ENCODE measurements at places on chromosomes 13 and 19.

DNA sequence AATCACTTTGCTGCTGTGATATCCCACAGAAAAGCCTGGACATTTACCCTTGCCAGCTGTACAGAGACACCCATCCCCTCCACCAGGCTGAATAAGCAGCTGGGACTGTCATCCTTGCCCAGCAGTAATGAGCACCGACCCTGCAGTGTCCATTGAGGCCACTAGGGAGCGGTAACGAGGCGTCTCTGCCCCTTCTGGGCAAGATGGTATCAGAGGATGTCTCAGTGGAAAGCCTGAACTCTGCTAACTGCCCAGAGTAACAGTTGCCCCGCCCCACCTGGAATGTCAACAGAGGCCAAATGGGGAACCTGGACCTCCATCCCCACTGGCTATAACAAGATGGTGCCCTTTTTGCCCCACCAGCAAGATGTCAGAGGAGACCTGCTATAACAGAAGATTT, 22.8 kb upstream of the CEACAM20 start:
- no peak for DNase-seq

GRCh38 chr13:89746554-89746953, 1600.9 kb upstream of the MIR17HG start:
- DNase-seq, result no peak

DNA sequence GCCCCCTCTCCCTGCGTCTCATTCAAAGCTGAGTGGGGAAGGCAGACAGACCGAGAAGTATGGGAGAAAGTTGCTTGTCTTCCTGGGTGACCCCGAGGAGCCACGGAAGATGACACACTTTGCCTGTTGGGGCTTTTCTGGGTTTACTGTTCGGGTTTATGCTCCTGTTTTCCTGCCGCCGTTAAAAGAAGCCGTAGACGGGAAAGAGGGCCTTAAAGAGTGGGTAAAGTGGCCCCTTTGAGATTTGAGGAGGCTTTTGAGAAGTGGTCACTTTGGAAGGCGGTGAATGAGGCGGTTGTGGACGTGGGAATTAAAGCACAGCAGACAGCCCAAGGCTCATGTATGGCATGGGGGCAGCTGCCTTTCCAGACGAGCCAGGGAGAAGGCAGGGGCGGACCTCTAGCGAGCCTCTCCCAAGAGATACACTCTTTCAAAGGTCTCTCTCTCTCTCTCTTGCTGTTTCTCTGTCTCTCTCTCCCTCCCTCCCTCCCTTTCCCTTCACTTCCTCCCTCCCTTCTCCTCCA, 493 bp upstream of the LHFPL6 start:
- no peak for DNase-seq

DNA sequence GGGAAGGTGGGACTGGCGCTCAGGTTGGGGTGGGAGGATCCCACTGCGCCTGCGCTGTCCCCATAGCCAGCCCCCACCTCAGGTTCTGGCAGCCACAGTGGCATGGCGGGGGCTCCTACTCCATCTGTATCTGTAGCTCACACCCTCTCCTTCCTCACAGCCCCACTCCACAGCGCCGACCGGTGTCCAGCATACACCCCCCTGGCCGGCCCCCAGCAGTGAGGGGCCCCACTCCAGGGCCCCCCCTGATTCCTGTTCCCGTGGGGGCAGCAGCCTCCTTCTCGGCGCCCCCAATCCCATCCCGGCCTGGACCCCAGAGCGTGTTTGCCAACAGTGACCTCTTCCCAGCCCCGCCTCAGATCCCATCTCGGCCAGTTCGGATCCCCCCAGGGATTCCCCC, 6.0 kb downstream of the TMED1 start:
- DNase-seq, result no peak

- DNase-seq, result no peak
These were observed 19.3 kb downstream of the PEG3 start for GRCh38 chr19:56821209-56821608.

- DNase-seq, result no peak
These were observed 14.9 kb downstream of the ARID3A start for GRCh38 chr19:940591-941291.

- DNase-seq, result no peak
These were observed 67.2 kb upstream of the OLFM4 start for GRCh38 chr13:52961256-52961910.

GRCh38 chr19:33241091-33241529, 15.5 kb upstream of the SLC7A10 start:
- no peak for DNase-seq

DNA sequence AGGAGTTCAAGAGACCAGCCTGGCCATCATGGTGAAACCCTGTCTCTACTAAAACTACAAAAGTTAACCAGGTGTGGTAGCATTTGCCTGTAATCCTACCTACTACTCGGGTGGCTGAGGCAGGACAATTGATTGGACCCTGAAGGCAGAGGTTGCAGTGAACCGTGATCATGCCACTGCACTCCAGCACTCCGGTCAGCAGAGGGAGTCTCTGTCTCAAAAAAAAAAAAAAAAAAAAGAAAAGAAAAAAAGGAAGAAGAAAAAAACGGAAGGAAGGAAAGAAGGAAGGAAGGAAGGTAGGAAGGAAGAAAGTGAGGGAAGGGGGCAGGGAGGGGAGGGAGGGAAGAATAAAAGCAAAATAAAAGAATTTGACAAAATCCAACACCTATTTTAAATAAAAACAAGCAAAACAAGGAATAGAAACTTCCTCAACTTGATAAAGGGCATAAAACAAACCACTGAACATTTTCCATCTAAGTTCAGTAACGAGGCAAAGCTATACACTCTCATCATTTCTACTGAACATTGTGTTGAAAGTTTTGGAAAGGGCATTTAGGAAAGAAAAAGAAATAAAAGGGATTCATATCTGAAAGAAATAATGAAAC, 411.6 kb upstream of the SLITRK5 start:
- no peak for DNase-seq

GRCh38 chr19:4083677-4084546, 17.2 kb upstream of the ZBTB7A start:
- DNase-seq, result no peak

- no peak for DNase-seq
These were observed 163.0 kb upstream of the TSC22D1 start for GRCh38 chr13:44739120-44739519.

DNA sequence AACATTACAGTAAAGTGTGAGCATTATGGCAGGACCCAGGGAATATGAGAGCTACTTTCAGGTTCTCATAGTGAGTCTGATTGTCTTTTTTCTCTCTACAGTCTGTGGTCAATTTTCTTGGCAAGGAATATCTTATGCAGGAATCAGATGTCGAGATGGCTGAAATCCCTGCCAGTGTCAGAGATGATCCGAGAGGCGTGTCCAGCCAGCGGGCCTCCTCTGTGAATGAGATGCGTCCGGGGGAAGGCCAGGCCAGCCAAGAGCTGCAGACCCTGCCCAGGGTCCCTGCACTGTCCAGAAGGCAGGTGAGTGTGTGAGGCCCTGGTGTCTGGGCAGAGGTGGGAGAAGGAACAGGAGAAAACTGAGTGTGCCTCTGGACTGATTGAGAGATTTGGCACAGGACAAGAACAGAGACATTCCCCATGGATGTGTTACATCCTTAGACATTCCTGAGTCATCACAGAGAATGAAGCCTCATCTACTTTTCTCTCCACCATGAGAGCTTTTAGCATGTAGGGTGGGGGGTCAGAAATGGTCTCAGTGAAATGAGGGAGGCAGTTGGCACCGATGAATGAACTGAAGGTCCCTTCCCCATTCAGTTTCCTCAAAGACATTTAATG, 27.3 kb upstream of the EDDM13 start:
- DNase-seq, result no peak

DNA sequence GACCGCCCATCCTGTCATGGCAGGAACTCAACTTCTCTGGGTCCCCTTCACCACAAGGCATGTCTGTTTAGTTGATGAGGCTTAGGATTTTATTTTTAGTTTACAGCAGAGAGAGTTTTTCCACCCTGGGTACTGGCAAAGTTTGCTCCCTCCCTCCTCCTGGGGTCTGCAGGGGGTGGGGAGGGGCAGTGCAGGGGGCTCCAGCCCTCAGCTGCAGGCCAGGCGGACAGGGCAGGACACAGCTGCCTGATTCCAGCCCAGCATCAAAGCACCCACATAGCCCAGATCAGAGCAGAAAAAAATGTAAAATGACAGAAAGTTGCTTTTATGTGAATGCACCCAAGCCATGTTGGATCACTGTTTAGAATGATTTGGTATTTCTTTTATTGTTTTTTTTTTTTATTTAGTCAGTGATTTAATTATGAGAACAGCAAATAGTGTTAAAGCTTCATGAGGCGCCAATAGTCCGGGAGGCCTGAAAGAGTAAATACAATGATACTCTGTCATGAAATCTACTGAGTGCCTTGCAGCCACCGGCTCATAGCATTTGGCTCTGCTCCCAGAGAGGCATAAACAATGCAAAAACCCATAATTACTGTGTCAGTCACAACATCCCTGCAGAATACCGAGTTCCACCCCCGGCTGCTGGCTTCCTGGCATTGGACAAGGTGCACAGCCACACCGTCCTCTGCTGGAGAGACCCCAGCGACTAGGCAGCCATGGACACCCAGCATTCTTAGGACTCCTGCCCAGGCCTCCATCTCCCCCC, 923.5 kb downstream of the UQCRFS1 start:
- DNase-seq, result peak; percentile 26

- DNase-seq, result no peak
These were observed 27.0 kb downstream of the WTIP start for GRCh38 chr19:34508540-34508939.

GRCh38 chr19:19649580-19649995, 6.1 kb upstream of the GMIP start:
- DNase-seq, result no peak

DNA sequence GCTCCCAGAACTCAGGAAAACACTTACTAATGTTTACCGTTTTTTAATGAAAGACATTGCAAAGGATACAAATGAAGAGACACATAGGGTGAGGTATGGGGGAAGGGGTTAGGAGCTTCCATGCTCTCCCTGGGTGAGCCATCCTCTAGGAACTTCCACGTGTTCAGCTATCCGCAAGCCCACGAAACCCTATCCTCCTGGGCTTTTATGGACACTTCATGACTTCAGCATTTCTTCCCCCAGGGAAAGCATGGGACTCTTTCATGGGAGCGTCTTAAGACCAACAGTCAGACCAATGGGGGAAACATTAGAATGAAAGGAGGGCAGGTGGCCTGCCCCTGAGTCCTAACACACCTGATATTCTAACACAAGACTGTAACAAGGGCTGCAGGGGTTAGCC, 6.6 kb upstream of the ESD start:
- no peak for DNase-seq

GRCh38 chr13:101846701-101847100, 394.2 kb downstream of the ITGBL1 start:
- no peak for DNase-seq

DNA sequence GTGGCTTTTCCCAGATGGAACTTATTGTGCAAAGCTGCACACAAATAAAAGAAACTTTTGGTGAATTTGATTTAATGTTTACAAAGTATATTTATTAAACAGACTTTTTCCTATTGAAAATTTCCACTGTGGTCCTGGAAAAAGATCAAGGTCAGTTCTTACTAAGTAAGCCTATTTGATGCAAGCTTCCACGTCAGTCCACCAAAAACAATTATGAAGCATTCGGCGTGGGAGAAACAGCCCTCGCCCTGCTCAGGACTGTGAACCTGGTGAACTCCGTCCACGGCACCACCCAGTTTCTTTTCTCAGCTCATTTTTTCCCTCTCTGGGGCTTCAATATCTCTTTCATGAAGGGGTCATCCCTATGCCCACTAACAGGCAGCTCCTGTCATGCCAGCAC, 149.8 kb downstream of the EFNB2 start:
- no peak for DNase-seq

GRCh38 chr19:5024282-5024681, 55.4 kb downstream of the KDM4B start:
- DNase-seq, result no peak

DNA sequence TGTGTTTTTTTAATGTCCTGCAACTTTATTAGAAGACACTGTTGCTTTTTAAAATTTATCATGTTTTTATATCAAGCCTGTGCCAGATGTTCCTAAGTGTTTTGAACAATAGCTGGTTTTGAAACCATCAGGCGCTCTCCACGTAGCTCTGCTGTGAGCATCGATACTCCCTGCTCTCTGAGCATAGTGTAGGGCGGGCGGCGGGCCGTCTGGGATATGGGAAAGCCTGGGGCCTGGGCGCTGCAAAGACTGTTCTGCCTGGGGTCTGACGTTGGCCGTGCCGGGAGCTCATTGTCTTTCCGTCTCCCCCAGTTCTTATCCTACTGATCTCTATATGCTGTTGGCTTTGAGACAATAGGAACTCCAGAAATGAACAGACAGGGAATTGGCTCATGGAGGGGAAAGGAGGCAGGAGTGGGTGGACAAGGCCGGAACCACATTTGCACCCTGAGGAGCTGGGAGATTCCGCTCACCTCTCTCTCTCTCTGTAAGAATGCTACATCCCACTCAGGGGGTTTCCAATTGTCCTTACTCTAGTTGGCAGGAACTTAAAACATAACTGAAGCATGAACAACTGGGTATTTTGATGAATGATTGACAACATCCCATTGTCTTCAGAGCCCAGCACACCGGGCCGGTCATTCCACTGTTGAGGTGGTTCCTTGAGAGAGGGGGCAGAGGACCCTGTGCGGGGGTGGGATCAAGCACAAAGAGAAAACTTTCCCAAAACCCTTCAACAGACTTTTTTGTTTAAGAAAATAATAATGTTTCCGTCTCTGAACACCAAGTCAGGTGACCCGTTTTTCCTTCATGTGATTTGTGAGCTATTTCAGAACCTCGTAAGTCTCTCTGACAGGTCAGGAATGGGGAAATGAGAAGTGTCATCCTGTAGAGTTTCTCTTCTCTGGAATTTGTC, 64.7 kb downstream of the COL4A2 start:
- DNase-seq, result no peak

GRCh38 chr13:102033857-102034331, 368.0 kb downstream of the FGF14 start:
- DNase-seq, result no peak

GRCh38 chr19:30209617-30210600, 162.3 kb upstream of the ZNF536 start:
- no peak for DNase-seq

GRCh38 chr19:49929611-49930482, 543 bp upstream of the NUP62 start:
- peak; percentile 91 for DNase-seq

GRCh38 chr19:4474514-4475022, 2.5 kb downstream of the HDGFL2 start:
- DNase-seq, result no peak

- DNase-seq, result no peak
These were observed 2.2 kb downstream of the ZSCAN22 start for GRCh38 chr19:58328999-58329398.

DNA sequence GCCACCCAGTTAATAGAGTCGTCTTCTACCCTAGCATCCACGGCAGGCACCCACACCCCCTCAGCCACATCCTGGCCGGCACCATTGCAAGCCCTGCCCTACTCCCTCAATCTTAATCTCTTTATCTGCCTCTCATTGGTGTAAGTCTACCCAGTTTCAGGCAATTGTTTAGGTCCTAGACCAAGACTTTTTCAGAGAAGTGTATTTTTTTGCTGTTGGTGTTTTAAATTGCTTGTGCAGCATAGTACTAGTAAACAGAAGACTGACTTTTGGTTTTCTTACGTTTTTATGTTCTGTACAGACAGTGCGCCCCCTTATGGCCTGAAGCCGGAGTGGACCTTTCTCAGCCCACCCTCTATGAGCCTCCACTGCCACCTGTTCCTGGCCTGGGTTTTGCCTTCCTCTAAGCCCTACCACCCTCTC, 2.3 kb upstream of the LCP1 start:
- no peak for DNase-seq

All from HFF-Myc (cell line).